Right forelimb (tissue), 1 donor: ENCODE measurements at places on chromosomes 5 and 9.

- peak; percentile 36 for DNase-seq
These were observed 21.9 kb downstream of the MACROH2A1 start for GRCh38 chr5:135376961-135377624.

DNA sequence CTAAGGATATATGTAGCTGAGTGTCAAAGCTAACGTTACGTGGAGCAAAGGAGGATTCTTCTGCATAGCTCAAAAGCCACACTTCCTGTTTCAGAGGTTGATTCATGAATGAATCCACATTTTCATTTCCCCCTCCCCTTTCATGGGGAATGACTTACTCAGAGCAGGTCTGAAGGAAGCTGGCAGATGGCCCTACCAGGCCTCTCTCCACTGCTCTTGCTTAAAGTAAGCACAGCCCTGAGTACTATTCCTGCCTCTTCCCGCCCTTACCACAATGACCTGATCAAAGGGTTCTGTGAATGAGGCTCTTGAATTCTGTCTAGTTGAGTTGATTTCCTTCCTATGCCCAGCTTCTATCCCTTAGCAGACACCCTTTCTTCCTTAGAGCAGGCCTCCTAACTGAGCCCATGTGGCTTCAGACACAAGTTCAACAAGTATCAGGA lies 6.3 kb downstream of the IGIP start:
- no peak for DNase-seq

GRCh38 chr9:92740446-92740961 lies 24.1 kb downstream of the BICD2 start:
- DNase-seq = peak; percentile 34

DNA sequence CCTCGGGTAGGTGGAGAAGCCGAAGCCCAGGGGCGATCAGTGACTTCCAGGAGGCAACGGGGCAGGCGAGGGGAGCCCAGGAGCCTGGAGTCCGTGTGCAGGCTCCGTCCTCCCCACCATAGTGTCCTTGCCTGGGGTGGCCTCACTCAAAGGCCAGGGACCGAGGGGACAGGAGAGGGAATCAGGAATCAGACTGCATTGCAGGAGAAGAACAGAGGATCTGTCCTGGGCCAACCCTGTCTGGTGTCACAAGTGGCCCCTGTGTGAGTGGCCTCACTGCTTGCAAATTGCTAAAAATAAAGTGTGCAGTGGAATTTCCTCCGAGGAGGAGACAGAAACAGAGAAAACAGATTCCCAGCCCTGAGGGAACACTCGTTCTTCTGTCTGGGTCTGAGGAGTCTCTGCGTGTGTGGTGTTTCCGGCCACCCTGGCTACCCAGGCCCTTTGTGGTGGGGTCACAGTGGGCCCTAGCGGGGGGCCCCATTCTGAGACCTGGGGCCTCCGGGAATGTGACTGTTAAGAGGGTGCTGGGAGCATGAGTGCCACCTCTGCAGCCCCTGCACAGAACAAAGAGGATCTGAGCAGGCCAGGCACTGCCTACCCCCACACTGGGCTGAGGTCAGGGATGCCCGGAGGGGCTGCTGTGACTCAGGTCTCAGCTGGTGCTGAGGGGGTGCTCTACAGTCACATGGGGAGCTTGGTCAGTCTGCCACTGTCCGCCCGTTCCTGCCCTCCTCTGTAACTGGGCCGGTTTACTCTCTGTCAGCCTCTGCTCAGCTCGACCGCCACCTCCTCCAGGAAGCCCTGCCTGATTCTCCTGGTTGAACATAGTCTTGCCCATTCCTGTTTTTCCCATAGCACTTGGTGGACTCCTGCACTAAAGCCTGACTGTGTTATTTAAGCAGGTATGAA lies 7.4 kb downstream of the TRAF1 start:
- DNase-seq = no peak

DNA sequence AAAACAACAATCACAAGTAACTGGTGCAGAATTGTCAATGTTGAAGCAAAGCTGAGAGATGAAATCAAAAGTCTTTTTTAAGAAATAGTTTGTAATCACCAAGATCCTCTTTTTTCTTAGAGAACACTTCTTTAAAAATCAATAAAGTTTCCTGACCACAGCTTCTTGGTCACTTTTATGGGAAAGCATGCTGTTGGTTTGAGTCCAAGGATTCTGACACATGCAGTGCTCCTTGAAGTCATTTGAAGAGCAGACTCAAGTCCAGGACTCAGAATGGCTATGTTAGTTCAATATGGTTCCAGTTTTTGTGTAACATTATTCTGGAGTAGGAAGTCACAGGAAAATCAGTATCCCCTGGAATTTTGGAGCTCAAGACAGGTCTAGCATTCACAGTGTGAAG lies 480.6 kb downstream of the NR2F1-AS1 start:
- no peak for DNase-seq

- DNase-seq = no peak
These were observed 91.1 kb upstream of the TBCA start for GRCh38 chr5:77867194-77867691.

GRCh38 chr5:98934546-98934945 lies 5.7 kb upstream of the CHD1 start:
- no peak for DNase-seq

GRCh38 chr9:93037476-93037971 lies 21.0 kb upstream of the SUSD3 start:
- DNase-seq = no peak

DNA sequence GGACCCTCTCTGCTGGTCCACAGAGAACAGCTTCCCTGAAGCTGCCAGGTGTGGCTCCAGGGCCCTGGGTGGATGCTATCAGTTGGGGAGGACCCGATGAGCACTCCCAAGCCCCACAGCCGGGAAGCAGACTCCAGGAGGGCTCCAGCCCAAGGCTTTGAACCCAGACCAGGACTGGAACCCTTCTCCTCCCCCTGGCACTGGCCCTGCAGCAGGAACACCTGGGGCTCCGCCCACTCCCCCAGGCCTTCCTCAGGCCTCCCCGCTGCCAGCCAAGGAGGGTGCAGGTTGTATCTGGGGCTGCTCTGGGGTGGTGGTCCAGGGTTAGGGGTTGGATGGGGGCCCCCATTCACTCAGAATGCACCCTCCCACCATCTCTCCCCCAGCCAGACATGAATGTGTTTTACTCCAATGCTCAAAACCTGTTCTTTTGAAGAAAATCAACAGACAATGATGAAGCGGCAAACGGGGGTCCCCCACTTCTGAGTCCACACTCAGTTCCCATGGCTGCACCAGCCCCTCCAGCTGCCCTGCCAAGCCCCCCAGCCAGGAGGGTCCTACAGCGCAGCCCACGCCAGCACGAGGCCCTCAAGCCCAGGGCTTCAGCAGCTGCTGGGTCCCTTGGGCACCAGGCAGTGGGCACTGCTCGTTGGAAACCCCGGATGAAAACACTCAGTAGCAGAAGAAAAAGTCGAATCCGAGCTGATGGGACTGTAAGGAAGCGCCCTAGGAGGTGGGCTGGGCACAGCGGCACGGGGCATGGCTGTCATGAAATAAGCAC lies 23.2 kb downstream of the CCDC187 start:
- DNase-seq = no peak

- DNase-seq = peak; percentile 75
These were observed 2.4 kb downstream of the CARD19 start for GRCh38 chr9:93098236-93098946.

- DNase-seq = no peak
These were observed 45.7 kb downstream of the MUSK start for GRCh38 chr9:110714314-110714713.

DNA sequence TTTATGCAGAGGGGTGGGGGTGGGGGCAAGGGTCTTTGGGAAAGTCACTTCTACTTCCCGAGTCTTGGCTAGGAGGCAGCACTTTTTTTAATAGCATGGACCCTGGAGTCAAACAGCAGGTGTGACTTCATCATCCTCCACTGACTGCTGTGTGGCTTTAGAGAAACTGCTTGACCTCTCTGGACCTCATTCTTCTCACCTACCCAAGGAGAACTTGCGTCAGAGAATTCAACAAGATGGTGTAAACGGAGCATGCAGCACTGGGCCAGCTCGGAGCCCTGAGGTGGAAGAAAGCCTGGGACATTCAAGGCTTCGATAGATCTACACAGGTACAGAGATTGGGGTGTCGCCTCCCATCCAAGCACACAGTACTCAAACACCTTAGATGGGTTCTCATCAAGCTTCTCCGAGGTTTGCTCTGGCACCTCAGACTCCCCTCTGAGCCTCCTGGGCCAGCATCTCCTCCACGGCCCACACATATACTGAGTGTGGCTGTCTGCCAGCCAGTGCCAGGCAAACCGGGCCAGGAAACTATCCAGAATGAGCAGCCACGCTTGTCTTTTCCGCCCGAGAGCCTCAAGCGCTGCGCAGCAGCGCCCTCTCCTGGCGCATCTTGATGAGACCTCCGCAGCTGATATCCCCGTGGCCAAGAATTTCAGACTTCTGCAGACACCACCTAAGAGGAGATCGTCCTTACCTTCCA lies 4.6 kb upstream of the SLC25A48 start:
- DNase-seq = peak; percentile 80

DNA sequence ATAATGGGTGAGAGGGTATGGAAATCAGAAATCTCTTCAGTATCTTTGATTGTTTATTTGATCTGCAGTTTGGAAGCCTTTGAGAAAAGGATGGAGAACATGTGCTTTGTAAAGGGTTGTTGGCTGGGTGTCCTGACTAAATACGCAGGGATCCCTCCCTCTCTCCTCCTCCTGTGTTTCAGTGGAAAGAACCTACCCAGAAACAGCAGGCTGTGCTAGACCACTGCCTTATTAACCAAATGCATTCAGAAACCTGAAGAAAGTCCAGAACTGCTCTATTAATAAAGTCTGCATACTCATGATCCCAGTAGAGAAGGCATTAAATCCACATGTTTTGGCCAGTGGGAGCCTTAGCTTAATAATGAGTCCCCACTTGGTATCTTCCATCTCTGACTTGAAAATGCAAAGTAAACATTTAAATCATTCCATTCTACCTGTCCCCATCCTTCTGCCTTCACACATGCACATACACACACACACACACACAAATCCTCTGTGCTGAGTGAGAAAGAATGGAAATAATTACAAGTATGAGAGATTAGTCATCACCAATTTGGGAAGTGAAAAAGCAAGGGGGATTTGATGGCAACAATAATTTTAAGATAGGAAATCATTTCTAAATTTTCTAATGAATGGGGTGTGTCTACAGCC lies 10.0 kb upstream of the LECT2 start:
- DNase-seq = no peak

- no peak for DNase-seq
These were observed 59.1 kb upstream of the ZFAND5 start for GRCh38 chr9:72424131-72424530.

DNA sequence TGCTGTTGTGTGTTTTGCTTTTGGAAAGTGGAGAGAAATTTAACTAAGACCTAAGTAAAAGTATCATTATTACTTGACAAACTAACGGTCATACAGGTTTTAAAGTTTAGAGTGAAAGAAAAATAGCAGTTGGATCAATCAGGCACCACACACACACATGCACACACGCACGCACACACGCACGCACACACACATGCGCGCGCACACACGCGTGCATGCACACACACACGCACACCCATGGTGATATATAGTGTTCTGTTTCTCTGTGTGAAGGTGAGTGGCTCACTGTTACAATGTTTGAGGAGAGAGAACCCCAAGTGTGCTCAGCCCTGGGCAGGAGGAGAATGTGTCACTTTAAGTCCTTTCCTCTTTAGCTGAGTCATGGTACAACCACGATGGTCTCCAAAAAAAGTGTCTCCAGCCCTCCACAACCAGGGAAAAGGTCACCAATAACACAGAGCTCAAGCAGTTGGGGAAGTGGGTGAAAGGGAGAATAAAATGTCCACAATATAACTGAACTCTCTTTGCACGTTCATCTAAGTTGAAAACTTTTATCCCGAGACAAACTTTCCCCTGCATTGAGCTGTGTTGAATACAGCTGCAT lies 3.2 kb downstream of the ZNF366 start:
- no peak for DNase-seq

DNA sequence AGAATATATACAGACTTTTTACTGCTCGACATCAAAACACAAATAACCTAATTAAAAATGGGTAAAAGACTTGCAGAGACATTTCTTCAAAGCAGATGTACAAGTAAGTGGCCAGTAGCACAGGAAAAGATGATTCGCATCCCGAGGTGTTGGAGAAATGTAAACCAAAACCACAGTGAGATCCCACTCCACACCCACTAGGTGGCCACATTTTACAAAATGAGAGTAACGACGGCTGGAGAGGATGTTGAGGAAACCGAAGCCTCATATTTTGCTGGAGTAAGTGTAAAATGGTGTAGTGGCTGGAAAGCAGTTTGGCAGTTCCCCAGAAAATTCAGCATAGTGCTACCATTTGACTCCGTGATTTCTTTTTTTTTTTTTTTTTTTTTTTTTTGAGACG lies 21.3 kb upstream of the GBGT1 start:
- no peak for DNase-seq

- peak; percentile 94 for DNase-seq
These were observed at the start of gene SPTAN1 for GRCh38 chr9:128552153-128552743. TSS of gene SPTAN1 (plus strand) at chr9:128552587. CDS start at chr9:128566741, 14,154 bp downstream.

- DNase-seq = peak; percentile 95
These were observed at the start of gene SPARC for GRCh38 chr5:151686674-151687407. TSS of gene SPARC (minus strand) at chr5:151686915. CDS start at chr5:151676188, 10,727 bp downstream.

DNA sequence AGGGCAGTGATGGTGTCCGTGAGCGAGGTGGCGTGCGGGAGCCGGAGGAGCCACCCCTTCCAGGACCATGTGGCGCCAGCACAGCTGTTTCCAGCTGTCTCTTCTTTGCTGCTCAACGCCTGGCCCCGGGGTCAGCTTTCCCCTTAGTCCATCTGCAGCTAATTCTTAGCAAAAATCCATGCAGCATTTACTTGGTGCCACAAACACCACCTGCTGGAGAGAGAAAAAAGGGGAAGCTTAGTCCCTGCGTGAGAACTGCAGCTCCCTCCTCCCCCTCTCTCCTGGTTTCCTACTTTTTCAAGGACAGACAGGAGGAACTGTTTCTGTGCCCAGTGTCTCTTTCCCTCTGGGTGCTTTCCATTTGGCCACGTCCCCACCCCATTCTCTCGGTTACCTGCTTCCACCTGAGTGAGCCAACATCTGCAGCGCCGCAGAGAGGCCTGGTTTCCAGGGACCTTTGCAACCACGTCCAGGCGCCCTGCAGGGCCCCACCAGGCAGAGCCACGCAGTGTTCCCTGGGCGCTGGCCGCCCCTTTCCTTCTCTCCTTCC lies 3.4 kb downstream of the SLC6A19 start:
- peak; percentile 62 for DNase-seq

GRCh38 chr9:121393318-121393717 lies 23.3 kb upstream of the STOM start:
- no peak for DNase-seq

- DNase-seq = peak; percentile 76
These were observed 21.7 kb upstream of the NSD1 start for GRCh38 chr5:177111720-177112394.

DNA sequence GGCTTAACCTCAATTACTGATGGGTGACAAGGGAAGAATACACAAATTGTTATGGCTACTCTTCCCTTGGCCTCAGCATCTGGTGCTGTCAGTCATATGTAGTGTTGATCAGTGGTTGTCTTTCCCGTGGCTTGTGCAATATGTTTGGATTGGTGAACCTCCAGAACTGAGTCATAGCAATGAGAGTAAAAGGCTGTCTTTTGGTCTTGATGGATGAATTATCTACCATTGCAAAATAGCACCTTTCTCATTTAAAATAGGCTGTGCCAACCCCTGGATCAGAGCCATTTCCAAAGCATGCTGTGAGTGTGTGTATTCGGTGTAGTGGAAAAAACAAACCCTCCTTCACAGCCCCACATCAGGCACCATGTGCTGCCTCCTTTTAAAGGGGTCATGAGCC lies 14.6 kb upstream of the F2R start:
- no peak for DNase-seq

- DNase-seq = no peak
These were observed 353.5 kb downstream of the ENC1 start for GRCh38 chr5:74286734-74287695.
